ENCODE measurements at places on chromosomes 4 and X.

DNA sequence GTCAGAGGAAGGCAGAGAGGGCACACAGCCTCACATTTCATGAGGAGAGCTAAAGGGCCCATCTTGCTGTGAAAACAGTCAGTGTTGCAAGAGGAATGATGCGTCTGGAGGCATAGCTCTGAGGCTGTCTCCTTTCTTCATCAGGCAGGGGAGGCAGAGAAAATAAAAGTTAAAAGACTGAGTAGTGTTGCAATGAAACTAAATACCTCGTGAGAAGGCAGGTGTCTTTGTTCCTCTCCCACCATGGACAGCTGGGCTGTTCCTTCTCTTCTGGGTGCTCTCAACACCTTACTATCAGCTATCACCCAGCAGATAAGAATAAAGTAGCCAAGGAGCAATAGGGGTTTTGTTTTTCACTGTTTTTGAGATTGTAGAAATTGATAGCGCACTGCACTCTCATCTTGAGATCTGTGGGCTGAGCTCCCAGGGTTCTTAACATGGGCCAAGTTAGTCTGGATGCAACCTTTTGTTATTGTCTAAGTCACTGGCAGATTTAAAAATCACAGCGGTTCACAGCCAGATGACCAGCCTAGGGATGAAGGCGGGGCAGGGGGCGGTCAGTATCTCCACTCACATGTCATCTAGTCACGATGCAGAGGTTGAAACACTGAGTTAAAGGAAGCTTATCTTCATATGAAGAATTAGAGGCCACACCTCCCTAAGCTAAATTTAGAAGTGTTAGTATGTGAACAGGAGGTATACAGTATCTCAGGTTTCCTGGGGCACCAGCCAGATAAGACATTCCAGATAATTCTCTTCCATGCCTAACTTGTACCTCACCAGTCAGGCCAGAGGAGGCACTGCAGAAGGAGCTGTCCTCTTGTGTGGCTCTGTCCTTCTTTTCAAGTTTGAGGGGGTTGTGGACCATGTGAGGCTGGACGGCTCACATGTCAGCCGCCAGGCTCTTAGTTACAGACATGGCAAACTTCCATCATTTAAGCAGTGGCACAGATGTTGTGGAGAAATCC is 36.9 kb downstream of the PARM1 start:
- no peak for DNase-seq

DNA sequence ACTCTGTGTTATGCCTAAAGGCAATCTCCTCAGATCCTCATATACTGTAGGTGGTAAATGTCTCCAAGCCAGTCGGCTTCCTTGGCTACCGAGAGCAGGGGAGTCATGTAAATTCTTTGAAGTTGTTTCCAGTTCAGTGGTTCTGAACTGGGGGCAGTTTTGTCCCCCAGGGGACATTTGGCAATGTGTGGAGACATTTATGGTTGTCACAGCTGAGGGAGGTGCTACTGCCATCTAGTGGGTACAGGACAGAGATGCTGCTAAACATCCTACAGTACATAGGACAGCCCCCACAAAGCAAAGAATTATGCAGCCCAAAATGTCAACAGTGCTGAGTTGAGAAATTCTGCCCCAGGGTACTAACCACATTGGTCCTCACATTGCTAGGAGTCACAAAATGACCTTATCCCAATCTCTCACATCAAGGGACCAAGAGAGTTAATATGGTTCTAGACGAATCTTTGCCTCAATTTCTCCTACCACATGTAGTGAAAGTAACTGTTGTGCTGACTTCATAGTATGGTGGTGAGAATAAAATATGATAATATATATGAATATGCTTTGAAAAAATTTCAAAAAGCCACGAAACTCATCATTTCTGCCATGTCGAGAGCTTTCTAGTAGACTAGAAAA is 104.4 kb upstream of the ARHGAP24 start:
- DNase-seq: no peak

GRCh38 chr4:12697970-12698369 is 786.2 kb downstream of the RAB28 start:
- DNase-seq: no peak

DNA sequence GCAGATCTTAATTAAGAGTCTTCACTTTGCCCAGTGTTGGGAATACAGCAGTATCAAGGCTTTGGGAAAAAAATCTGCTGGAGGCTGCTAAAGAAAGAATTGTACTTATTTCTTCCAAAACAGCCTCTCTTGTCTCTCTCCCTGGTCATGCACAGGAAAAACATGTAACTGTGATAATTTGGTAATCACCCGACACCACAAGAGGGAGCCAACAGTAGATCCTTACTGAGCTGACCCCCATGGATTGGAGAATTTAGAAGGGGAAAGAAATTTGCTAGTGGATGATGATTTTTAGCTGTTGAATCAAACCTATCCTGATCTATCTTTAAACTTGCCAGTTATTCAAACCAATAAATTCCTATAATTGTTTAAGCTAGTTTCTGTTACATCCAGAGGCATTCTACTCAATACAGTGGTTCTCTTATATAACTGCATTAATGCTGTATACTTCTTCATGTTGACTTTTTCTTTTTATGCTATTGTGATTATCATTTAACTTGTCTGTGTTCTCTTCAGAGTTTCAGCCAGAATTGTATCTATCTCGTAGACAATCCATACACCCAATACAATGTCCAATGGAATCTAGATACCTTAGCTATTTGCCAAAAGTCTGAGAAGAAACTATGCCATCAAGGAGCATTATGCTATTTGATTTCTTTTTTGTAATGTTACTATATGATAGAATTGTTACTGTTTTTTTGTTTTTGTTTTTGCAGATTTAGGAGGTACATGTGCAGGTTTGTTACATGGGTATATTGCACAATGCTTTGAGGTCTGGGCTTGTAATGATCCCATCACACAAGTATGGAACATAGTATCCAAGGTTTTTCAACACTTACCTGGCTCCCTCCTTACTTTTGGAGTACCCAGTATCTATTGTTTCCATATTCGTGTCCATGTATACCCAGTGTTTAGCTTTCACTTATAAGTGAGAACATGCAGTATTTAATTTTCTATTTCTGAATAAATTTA is 31.3 kb upstream of the ARHGEF38 start:
- no peak for DNase-seq

GRCh38 chr4:184461711-184462441 is 12.5 kb downstream of the IRF2 start:
- no peak for DNase-seq

DNA sequence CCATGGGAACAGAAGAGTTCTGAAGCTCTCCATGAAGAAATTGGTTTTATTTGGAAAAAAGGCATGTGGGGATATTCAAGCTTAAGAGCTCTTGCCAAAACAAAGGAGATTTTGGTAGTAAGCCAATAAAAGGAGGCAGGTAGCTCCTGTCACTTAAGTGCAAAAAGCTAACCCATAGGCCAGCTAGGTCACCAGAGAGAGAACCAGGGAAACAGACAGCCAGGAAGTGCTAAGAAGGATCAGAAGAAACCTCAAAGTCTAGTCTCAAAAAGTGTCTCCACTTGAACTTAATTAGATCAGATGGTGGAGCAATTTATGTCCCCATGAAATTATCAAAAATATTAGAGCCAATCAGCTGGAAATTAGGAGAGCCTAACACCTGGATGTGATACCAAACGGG is 49.2 kb downstream of the CD40LG start:
- no peak for DNase-seq

DNA sequence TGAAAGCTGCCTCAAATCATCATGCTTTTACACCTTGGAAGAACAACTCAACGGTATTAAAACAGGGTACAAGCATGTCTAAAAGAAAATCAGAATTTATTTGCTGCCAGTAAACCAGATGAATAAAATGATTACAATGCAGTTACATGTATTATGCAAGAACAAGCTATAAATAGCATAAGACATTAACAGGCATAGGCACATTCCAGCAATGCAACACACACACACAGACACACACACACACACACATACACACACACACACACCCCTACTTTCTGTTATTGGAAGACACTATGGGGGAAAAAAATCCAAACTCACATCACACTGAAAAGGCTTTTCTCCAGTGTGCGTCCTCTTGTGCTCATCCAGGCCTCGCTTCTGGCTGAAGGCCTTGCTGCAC is 212.5 kb downstream of the PRDM5 start:
- no peak for DNase-seq

DNA sequence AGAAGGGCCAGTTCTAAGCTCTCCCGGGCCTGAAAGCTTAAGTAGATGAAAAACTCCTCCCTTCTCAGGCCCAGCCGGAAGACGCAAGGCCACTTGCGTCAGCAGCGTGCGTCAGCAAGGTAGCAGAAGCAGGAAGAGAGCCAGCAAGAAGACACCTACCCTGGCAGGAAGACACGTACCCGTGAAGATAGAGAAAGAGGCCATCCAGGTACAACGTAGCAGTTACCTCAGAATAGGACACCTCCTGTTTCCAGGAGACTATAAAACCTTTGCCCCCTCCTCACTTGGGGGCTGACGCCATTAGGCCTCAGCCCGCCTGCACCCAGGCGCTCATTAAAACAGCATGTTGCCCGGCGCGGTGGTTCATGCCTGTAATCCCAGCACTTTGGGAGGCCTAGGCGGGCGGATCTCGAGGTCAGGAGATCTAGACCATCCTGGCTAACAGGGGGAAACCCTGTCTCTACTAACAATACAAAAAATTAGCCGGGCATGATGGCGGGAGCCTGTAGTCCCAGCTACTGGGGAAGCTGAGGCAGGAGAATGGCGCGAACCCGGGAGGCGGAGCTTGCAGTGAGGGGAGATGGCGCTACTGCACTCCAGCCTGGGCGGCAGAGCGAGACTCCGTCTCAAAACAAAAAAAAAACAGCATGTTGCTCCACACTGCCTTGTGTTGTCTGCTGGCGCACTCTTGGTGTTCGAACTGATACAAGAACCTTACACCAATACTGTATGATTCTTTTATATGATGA is 242.7 kb upstream of the NWD2 start:
- no peak for DNase-seq

DNA sequence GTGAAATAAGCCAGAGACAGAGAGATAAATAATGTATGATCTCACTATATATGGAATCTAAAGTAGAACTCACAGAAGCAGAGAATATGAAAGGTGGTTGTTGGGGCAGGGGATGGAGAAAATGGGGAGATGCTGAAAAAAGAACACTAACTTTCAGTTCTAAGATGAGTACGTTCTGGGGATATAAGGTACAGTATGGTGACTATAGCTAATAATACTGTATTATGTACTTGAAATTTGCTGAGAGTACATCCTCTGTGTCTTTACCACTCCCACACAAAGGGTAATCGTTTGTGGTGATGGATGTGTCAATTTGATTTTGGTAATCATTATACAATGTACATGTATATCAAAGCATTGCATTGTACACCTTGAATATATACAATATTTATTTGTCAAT is 6.6 kb downstream of the FBXL5 start:
- DNase-seq: no peak

DNA sequence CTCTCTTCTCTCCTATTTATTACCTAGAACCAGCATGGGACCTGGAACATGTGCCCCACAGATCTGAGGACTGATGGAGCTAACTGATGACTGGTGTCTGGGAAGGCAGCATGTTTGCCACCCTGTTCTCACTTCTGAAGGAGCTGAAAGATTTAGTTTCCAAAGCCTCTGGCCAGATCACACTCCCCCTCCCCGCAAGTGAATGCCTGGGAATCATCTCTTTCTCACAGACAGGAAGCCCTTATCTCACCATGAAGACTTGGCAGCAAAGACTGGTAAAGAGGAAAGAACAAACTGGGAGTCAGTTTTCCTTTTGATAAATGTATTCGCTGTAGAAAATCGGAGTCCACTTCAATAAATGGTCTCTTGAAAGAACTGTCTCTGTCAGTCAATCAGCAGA is 21.0 kb upstream of the PCYT1B start:
- no peak for DNase-seq

- DNase-seq: no peak
Observed at GRCh38 chr4:86089781-86090323, 270.0 kb downstream of the MAPK10 start.

DNA sequence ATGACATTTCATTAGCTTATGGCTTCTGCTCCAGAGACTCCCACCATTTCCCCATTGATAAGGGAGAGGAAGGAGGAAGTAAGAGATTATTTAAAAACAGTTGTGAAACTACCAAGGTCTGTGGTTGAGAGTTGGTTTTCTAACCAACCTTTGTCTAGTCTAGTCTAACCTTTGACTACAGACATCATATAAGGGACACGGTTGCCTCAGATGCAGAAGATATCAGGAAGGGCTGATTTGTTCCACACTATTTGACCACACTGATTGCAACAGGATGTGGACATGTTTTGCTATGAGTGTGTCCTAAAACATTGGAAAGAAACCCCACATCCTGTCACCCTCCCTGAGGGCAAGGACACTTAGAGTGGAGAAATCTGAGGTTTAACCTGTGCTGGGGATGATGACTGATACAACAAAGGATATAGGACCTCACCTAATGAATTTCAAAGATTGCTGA is 53.0 kb downstream of the COQ2 start:
- no peak for DNase-seq

DNA sequence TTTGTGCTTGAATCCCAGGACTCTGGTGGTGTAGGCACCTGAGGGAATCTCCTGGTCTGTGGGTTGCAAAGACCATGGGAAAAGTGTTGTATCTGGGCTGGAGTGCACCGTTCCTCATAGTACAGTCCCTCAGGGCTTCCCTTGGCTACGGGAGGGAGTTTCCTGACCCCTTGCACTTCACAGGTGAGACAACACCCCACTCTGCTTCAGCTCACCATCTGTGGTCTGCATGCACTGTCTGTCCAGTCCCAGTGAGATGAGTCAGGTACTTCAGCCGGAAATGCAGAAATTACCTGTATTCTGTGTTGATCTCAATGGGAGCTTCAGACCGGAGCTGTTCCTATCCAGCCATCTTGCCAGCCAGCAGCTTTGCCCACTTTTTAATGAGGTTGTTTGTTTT is 353.0 kb upstream of the IRS4 start:
- DNase-seq: no peak

- DNase-seq: no peak
Observed at GRCh38 chrX:13940671-13941070, 89.0 kb downstream of the GEMIN8 start.

DNA sequence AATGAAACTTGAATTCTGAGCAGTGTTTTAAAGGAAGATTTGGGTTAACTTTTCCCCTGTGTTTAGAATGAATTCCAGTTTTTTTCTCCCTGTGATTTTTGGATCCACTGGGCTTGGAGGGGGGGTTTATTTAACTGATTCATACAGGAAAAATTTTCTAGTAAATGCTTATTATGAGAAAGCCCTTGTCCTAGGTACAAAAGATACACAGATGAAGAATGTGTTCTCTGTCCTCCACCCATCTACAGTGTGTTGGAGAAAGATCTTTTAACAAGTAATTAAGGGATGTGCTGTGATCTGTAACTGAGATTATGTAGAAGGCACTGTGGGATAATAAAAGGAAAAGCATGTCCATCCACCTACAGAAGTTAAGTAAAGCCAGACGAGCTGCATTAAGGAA is 103.9 kb downstream of the STIM2 start:
- no peak for DNase-seq
